CD4-positive, alpha-beta T cell treated with Interleukin-4 for 1 hour (primary cell): ENCODE measurements at places on chromosomes 1 and 21.
A peak's percentile ranks its signal among the peaks of the same experiment; 100 is the strongest.

DNA sequence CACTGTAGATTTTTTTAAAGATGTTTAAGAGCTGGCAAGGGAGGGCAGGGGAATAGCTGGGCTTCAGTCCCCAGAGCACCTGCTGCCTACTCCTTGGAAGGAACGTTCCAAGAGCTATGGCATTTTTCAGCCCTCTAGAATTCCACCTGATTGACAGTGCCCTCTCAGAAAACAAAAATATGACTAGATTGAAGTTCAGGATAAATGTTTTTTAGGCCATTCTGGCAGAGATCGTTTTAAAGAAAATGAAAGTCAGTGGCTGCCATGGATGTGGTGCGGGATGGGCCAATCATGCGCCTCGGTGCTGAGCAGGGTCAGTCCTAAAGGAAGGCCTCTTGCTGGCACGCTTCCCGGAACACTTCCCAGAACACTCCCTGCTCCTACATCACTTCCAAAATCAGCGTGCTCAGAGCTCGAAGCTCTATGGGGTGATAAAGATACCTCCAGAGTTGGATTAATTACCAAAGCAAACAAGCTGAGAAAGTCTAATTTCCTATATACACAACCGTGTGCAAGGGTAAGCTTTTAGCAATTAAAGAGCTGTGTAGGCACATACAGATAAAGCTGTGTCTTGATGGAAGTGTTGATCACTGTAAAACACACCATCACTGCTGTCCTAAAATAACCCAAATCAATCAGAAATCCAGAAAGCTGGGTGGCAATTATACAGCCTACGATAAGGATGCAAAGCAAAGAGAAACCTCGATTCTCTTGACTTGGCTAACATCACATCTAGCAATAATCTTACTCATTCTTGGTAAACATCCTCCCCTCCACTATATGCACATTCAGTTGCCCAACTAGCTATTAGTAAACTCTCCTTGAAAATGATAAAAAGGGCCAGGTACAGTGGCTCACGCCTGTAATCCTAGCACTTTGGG, 34.6 kb downstream of the TGFBR3 start:
- no peak for DNase-seq

- DNase-seq = no peak
Measured at GRCh38 chr1:245361065-245361464, 206.3 kb downstream of the KIF26B start.

DNA sequence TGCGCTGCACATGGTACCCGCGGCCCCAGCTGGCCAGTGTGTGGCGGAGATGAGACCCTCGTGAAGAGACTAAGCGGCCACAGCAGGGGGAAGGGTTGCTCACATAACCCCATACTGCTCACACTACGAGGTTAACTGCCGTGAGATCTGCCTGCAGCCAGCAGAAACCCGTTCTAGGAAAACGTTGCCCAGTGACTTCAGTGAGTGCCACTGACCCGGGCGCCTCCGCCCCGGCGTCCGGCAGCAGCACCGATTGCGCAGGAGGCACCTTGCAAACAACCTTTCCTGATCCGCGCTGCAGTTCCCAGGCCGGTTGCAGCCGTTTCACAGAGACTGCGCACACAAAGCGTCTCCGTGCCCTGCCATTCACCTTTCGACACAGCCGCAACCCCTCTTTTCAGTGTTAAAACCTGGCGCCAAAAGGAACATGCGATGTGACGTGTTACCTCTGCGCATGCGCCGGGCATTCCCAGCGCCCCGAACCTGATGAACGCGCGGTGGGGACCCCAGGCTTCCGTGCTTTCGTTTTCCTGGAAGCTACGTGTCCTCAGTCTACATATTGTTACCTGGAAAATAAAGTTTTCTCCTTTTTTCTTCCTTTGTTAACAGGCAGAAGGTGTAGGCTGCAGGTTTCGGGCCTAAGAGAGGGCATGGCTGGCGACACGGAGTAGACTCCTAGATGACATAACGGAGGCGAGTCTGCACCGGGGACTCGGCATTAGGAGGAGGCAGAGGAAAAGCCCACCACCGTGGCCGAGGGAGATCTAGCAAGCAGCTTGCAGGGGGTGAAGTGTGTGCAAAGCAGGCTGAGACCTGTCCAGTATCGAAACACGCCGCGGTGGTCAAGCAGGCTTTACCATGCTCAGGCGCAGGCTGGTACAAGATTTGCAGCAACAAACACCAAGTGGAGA, 8.9 kb downstream of the VPS26C start:
- peak; percentile 82 for DNase-seq

DNA sequence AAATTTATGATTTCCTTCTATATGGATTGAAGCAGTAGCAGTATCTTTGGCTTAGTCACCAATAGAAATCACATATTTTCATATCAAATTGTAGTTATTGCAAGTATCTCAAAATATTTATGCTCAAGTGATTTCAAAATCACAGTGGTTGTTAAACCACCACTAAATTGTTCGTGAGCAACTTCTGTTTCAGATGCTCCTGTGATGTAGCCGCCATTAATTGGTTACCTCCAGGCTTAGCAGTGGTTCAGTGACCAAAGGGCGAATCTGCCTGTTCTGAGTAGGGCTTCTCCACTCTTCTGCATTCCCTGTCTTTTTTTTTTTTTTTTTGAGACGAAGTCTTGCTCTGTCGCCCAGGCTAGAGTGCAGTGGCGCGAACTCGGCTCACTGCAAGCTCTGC, 1.9 kb upstream of the CNKSR1 start:
- no peak for DNase-seq

DNA sequence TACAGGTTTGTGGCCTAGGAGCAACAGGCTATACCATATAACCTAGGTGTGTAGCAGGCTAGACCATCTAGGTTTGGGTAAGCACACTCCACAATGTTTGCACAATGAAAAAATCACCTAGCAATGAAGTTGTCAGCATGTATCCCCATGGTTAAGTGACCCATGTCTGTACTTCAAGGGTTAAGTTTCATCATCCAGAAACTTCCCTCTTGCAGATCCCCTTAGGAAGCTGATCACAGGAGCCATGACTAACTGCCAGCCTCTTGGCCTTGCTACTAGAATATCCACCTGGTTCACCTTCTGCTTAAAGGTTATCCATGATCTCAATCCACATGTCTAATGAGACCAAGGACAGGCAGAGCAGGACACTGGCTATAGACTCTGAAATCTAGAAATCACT, 3.5 kb upstream of the UBXN10 start:
- no peak for DNase-seq

DNA sequence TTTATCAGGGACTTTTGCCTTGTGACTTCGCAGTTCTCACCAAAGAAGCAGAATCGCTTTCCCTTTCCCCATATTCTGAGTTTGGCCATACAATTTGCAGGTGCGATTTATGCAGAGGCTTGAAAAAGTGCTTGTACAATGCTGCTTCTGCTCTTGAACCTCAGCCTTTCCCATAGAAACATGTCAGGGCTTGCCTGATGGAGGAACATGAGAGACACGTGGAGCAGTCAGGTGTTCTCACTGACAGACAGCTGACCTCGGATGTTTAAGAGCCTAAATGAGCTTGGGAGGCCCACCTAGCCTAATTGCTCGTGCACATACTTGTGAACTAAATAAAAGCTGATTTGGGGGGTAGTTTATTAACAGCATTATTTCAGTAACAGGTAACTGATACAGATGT, 290.0 kb downstream of the S1PR1 start:
- no peak for DNase-seq

GRCh38 chr1:161933592-161934588, 89.8 kb downstream of the OLFML2B start:
- DNase-seq = no peak

DNA sequence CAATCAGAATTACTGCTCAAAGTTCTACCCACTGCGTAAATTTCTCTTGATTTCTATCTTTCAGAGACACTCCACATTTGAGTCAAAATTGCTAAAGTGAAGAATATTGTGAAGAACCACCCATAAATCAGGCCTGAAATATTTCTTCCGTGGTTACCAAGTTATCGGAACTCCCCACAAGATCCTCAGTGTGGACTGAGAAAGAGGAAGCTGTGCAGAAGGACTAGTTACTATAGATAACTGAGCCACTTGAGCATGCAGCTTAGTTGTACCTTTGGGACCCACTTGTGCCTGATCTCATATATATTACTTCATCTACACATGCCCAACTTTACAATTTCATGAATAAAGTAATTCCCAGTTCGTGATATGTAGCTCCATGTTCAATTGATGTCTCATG, 18.4 kb downstream of the RWDD3 start:
- DNase-seq = no peak

GRCh38 chr21:27023186-27023585, 56.3 kb upstream of the ADAMTS5 start:
- DNase-seq = no peak

DNA sequence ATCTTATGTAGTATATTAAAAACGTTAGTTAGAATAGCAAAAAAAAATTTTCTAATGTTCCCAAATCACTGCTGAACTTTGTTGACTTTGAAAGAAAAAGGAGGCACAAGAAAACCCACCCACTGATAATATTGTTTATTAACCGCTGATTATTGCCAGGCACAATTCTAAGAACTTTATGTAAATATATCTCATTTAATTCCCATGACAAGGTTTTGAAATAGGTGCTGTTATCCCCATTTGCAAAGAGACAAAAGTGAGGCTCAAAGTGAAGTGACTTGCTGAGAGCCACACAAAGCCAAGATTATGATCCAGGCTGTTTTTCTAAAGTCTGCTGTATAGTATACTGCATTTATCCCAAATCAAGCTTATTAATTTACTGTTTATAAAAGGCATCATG, 56.4 kb downstream of the SASS6 start:
- DNase-seq = no peak

DNA sequence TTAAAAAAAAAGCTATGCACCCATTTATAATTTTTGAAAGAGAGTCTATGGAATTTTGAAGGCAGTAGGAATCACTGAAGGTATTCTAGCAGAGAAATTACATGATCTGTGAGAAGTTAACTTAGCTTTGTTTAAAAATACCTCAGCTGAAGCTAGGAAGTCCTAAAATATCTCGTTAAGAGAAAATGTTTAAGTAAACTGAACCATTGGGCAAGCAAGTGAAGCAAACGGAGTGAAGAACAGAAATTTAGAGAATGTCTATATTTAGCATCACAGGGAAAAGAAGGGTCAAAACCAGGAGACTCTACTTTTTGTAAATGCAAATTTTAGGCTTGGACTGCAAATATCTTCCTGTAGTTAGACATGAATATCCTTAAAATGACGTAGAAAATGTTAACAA, 230.8 kb downstream of the HMCN1 start:
- no peak for DNase-seq

DNA sequence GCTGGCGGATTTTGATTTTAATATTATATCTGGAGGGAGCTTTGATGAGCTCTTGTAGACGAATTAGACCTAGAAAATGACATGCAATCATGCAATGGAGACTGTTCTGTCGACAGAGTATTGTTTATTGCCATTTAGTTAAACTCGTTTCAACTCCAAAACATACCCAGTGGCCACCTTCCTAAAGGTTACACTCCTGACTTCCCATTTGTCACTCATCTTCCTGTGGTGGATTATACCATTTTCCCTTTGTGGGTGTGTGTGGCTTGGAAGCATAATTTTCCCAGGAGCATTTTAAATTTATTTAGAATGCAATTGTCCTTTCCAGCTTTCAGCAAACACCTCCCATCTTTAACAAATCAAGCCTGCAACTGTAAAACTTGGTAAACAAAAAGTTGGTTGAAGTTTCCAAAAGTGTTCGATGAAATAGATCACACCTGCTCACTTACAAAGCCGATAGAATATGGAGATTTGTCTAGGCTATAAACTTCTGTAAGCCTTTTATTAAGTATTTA, 266.6 kb downstream of the GRIK1 start:
- DNase-seq = no peak

DNA sequence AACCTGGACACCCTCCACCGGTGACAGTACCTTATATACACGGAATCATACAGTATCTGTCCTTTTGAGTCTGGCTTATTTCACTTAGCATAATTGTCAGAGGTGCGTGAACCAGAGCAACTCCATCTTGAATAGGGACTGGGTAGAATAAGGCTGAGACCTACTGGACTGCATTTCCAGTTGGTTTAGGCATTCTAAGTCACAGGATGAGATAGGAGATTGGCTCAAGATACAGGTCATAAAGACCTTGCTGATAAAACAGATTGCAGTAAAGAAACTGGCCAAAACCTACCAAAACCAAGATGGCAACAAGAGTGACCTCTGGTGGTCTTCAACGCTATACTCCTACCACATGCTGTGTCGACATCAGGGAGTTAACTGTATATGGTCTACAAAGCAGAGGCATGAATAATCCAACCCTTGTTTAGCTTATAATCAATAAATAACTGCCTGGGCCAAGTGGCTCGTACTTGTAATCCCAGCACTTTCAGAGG, 1.4 kb upstream of the FDPS start:
- DNase-seq = peak; percentile 32

DNA sequence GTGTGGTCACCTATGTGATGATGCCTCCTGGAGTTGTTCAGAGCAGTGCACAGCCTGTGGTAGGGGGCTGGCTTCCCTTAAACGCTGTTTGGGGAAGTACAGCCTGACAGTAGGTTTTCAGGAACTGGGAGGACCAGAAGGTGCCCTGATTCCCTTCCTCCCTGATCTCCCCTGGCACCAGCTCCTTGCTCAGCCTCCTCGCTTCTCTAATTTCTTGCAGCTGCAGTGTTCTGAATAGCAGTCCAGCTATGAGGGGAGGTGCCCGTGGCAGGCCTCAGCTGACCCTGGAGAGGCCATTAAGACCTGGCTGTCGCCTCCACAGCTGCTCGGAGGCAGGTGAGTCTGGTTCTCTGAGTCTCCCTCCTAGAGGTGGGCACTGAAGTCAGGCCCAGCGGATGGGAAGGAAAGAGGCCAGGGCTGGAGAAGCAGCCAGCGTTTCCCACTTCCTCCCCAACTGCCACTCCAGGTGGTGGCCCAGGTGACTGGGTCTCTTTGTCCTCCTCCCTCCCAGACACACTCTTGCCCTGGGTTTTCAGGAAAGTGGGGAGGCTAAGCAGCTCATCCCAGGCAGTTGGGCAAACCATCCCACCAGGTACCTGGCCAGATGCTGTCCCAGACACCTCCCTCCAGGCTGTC, 52.0 kb upstream of the RPL11 start:
- no peak for DNase-seq

DNA sequence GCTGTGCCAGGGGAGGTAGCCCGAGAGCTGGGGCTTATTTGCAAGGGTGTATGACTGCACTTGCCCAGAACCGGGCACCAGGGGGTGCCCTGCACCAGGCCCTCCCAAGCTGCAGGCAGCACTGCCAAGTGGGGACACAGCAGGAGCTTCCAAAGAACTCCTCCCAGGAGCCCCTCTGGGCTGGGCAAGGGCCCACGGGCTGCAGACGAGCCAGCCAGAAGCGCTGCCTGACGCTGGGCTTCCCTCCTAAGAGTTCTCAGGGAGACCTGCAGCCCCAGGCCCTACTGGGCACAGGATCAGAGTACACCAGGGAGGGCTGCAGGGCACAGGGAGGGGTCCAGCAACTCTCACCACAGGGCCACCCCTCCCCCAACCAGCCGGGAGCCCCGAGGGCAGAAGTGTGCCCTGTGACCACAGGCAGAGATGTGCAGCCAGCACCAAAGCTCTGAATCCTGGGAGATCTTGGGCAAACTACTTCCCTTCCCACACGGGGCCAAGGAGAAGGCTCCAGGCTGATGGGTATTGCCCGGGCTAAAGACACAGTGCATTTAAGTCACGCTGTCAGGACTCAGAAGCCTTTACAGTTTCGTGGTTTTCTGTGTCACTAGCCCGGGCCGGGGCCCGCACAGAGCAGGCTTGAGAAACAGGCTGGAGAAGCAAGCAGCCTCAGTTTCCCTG, 63.4 kb downstream of the KCNAB2 start:
- DNase-seq = peak; percentile 31
